ENCODE measurements at places on chromosomes 16 and 17.

- peak; percentile 78 for DNase-seq
These were observed 506 bp downstream of the CAMKK1 start for GRCh38 chr17:3892095-3892998.

DNA sequence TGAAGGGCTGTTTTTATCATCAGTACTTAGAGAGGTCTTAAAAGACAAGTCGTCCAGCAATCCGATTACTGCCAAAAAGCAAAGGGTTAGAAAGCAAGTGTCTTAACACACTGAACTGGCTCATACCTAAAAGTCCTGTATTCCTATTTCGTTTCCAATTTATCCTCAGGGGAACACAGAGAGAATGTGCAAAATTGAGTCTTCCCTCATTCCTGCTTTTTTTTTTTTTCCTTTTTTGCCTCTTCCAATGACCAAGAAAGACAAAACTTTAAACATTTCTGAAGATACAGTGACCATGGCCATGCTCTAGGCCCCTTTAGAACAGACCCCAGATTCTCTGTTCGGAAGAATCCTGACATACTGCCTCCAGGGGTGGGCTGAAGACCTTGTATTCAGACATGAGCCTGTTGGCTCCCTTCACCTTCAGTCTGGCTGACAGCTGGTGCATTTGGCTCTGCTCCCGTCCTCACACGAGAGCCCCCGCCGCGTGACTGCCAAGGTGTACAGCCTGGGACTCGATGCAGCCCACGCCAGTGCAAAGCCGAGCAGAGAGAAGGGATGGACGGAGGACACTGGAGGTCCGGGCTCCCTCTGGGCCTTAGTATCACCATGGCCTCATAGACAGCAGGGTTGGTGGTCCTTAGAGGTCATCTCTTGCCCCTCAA, 47.0 kb downstream of the COTL1 start:
- DNase-seq = no peak

DNA sequence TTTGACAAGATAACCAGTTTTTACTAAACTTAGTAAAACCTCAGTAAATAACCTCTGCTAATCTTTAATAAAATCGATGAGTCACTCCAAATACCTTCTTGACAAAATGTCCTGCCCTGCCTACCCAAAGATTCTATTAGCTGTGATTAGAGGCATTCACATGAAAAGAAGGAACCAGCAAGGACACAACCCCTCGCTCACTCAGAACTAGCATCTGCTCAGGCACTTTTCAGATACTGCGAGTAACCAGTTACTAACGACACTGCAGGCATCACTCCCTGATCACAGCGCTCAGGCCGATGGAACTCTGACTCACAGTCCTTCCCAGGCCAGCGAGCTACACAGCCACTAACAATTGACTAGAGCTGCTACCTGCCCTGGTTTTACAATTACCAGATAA, 24.3 kb downstream of the PELP1 start:
- DNase-seq = no peak

- DNase-seq = no peak
These were observed 805 bp upstream of the C16orf95 start for GRCh38 chr16:87317750-87318644.

GRCh38 chr16:81523387-81524115, 78.9 kb downstream of the CMIP start:
- DNase-seq = no peak

- peak; percentile 16 for DNase-seq
These were observed 20.4 kb downstream of the ACTG1 start for GRCh38 chr17:81492202-81492601.

GRCh38 chr17:49200423-49201083, 9.8 kb downstream of the GNGT2 start:
- no peak for DNase-seq

- DNase-seq = no peak
These were observed 219.7 kb downstream of the IRF8 start for GRCh38 chr16:86118467-86119307.

DNA sequence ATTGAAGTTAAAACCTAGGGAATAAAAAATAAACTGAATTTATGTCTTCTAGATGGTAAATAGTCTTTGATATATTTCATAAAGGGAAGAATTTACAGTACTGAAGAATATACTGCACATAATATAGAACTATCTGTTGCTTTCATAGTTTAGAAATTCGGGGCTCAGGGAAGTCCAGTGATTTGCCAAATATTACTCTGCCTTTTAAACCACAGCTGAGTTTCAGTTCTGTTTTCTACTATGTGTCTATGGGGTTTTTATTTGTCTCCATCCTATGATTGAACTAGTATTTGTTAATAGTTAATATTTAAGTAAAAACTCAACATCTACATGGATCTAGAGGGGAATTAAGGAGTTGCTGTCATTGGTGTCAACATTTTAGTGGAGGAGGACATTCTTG, 715.0 kb upstream of the CDH8 start:
- DNase-seq = no peak

- no peak for DNase-seq
These were observed 15.7 kb downstream of the SLC6A4 start for GRCh38 chr17:30219833-30220232.

GRCh38 chr17:5399767-5400166, 19.7 kb downstream of the NUP88 start:
- no peak for DNase-seq

GRCh38 chr16:20899477-20900298, 470 bp downstream of the DCUN1D3 start:
- DNase-seq = no peak

GRCh38 chr16:47387026-47387734, 73.7 kb downstream of the ITFG1 start:
- no peak for DNase-seq

All from iPS-NIHi11 (cell line).